ENCODE measurements at places on chromosomes 11 and 22. TPM values are rescaled to one million over a fixed set of nuclear protein-coding genes. Genes with fewer than 3 reads are reported as not detected.

GRCh38 chr11:67463680-67464410 is 5.2 kb downstream of the TMEM134 start:
- peaks cover 26% of the 10 kb centered on the region for H3K4me1 ChIP-seq
- no peaks in the 10 kb centered on the region for H3K36me3 ChIP-seq
- H3K27ac ChIP-seq: peak overlapping the region; percentile 75
- DNase-seq: no peak

GRCh38 chr22:41919357-41920224 is 4.7 kb upstream of the SHISA8 start:
- H3K4me3 ChIP-seq: no peak overlapping the region
- no peak overlapping the region for H3K27ac ChIP-seq
- DNase-seq: no peak
- no peaks in the 10 kb centered on the region for H3K36me3 ChIP-seq
- peaks cover 22% of the 10 kb centered on the region for H3K27me3 ChIP-seq

- no peak for DNase-seq
- no peak overlapping the region for H3K4me3 ChIP-seq
- no peak overlapping the region for H3K27ac ChIP-seq
- H3K4me1 ChIP-seq: peaks cover 20% of the 10 kb centered on the region
- peaks cover 25% of the 10 kb centered on the region for H3K36me3 ChIP-seq
- no peaks in the 10 kb centered on the region for H3K27me3 ChIP-seq
Observed at GRCh38 chr11:13717331-13717730, 48.9 kb downstream of the FAR1 start.

GRCh38 chr11:48081151-48082010 is 101.0 kb downstream of the PTPRJ start:
- no peaks in the 10 kb centered on the region for H3K27me3 ChIP-seq
- H3K36me3 ChIP-seq: peaks cover 2% of the 10 kb centered on the region
- peaks cover 29% of the 10 kb centered on the region for H3K4me1 ChIP-seq
- peak overlapping the region; percentile 50 for H3K4me3 ChIP-seq

- H3K27me3 ChIP-seq: no peaks in the 10 kb centered on the region
- H3K4me3 ChIP-seq: no peak overlapping the region
- peaks cover 36% of the 10 kb centered on the region for H3K4me1 ChIP-seq
- H3K36me3 ChIP-seq: no peaks in the 10 kb centered on the region
- no peak overlapping the region for H3K27ac ChIP-seq
- DNase-seq: no peak
Observed at GRCh38 chr11:130625578-130626306, 177.3 kb downstream of the ADAMTS15 start.

DNA sequence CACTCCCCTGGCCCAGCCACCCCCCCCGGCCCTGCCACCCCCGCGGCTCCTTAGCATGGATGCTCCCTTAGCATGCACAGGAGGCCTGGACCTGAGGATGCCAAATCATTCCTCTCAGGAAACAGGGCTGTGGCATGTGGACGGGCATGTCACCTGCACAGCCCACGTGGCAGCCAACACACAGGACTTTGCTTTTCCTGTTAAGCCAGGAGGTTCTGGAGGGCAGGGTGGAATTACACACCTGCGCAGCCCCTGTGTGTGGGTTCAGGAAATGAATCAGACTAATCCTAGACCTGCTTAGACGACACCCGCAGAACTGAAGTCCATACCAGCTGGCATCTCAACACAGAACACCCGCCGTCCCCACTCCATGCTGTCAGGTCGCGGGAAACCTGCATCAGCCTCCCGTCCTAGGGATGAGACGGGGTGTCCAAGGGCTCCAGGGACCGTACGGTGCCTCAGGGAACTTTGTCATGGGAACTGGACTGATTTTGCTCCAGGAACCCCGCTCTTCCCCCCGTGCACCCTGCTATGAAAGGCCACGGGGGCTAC is 10.2 kb downstream of the CERK start:
- no peak overlapping the region for H3K4me3 ChIP-seq
- H3K27me3 ChIP-seq: no peaks in the 10 kb centered on the region
- peaks cover 4% of the 10 kb centered on the region for H3K36me3 ChIP-seq
- no peak overlapping the region for H3K27ac ChIP-seq
- H3K4me1 ChIP-seq: peaks cover 28% of the 10 kb centered on the region

DNA sequence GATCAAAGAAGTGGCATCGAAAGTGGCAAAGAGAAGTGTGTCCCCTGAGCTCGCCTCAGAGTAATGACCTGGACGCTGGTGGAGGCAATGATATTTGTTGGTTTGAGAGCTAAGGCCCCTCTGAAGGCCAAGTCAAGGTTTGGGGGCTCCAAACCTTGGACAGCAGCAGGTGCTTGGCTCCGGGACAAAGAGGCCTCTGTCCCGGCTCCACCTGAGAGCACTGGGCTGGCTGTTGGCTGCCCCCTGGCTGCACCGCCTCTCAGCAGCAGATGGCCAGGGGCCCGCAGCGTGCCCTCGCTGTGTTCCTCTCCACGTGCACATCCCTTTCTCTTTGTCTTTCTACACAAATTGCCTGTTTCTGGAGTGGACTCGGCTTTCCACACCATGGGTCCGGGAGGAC is 301.3 kb downstream of the NTM start:
- no peak overlapping the region for H3K4me3 ChIP-seq
- H3K4me1 ChIP-seq: peaks cover 27% of the 10 kb centered on the region
- no peak overlapping the region for H3K27ac ChIP-seq
- H3K27me3 ChIP-seq: peaks cover 11% of the 10 kb centered on the region
- DNase-seq: no peak
- H3K36me3 ChIP-seq: no peaks in the 10 kb centered on the region

DNA sequence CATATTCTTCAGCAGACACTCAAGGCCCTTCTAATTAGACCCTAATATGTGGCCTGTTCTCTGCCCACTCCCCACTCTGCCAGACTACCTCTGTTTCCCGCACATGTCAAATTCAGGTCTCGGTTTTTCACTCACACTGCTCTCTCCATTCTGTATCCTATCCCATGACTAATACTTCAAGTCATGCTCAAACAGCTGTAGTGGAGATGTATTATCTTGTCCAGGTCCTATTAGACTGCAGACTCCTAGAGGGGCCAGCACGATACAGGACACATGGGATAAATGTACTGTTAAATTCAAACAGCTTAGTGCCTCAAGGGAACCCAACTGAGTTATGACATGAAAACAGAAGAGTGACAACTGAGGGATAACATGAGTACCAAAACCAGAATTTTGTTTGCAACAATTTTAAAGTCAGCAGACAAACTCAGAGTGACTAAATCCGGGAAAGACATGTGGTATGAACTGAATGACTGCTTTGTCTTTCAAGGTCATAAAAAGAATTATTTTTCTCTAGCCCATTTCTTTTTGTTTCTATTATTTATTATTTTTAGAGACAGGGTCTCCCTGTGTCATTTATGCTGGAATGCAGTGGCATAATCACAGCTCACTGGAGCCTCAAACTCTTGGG is 20.5 kb downstream of the ATP6V1E1 start:
- H3K4me3 ChIP-seq: no peak overlapping the region
- no peak overlapping the region for H3K27ac ChIP-seq
- H3K27me3 ChIP-seq: no peaks in the 10 kb centered on the region
- no peak for DNase-seq
- no peaks in the 10 kb centered on the region for H3K4me1 ChIP-seq
- H3K36me3 ChIP-seq: peaks cover 14% of the 10 kb centered on the region

DNA sequence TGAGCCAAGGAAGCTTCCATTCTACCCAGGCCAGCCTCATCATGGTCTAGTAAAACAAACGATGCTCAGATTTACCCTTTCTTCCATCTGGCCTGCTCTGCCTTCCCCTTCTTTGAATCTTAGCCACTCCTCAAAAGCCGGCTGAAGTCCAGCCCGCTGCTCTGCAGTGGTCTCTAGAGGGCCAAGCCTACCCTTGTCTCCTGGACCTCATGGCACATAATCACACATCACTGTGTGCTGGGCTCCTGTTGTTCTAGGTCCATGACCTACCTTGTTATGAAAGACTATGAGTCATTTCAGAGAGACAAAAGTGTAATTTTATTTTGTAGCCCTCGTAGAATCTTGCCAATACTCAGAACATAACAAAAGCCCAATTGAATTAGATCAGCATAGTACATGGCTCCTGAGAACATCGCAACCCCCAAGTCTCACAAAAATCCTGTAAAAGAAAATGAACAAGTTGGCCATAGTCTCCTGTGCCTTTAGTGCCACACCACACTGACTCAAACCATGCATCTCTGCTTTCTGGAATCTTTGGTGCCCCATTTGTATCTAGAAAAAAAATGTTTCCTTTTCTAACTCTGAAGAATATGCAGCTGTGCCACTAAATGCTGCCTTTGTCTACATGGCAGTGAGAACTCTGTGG is 192.7 kb downstream of the OPCML start:
- H3K27me3 ChIP-seq: peaks cover 3% of the 10 kb centered on the region
- H3K27ac ChIP-seq: no peak overlapping the region
- H3K4me1 ChIP-seq: no peaks in the 10 kb centered on the region
- H3K4me3 ChIP-seq: no peak overlapping the region
- no peaks in the 10 kb centered on the region for H3K36me3 ChIP-seq

- no peak for DNase-seq
- peaks cover 44% of the 10 kb centered on the region for H3K27me3 ChIP-seq
- no peak overlapping the region for H3K4me3 ChIP-seq
- H3K36me3 ChIP-seq: no peaks in the 10 kb centered on the region
- no peak overlapping the region for H3K27ac ChIP-seq
Observed at GRCh38 chr22:37101311-37102066, 8.0 kb downstream of the TMPRSS6 start.

- no peak overlapping the region for H3K4me3 ChIP-seq
- H3K27ac ChIP-seq: no peak overlapping the region
- no peaks in the 10 kb centered on the region for H3K27me3 ChIP-seq
- no peaks in the 10 kb centered on the region for H3K4me1 ChIP-seq
- H3K36me3 ChIP-seq: no peaks in the 10 kb centered on the region
Observed at GRCh38 chr11:41254966-41255365, 204.5 kb downstream of the LRRC4C start.

GRCh38 chr11:16860617-16861016 is 122.2 kb downstream of the C11orf58 start:
- no peak overlapping the region for H3K27ac ChIP-seq
- H3K4me3 ChIP-seq: no peak overlapping the region
- H3K4me1 ChIP-seq: peaks cover 10% of the 10 kb centered on the region
- no peaks in the 10 kb centered on the region for H3K36me3 ChIP-seq
- peaks cover 3% of the 10 kb centered on the region for H3K27me3 ChIP-seq
- no peak for DNase-seq

- peak; percentile 58 for DNase-seq
- peaks cover 80% of the 10 kb centered on the region for H3K4me1 ChIP-seq
- no peak overlapping the region for H3K4me3 ChIP-seq
- no peaks in the 10 kb centered on the region for H3K27me3 ChIP-seq
- H3K36me3 ChIP-seq: peaks cover 16% of the 10 kb centered on the region
- H3K27ac ChIP-seq: peak overlapping the region; percentile 90
Observed at GRCh38 chr11:76653674-76654284, 16.8 kb downstream of the LRRC32 start.

DNA sequence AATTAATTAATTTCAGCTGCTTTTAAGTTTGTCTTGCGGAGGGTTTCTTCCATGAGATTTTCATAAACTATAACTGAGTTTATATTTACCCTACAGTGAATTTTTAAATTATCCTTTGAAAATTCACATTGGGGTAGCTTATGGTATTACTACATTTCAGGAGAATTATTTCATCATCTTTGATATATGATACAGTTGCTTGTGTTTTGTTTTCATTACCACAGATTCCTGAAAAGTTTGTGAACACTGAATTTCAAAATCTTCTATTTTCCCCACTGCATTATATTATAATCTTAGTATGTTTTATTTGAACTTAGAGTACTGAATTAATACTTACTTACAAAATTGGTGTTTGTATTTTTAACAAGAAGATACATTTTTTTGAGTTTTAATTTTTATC is 24.4 kb downstream of the METTL15 start:
- peak overlapping the region; percentile 17 for H3K27ac ChIP-seq
- DNase-seq: no peak
- peaks cover 9% of the 10 kb centered on the region for H3K4me1 ChIP-seq
- H3K27me3 ChIP-seq: no peaks in the 10 kb centered on the region
- H3K36me3 ChIP-seq: peaks cover 11% of the 10 kb centered on the region
- no peak overlapping the region for H3K4me3 ChIP-seq

- no peaks in the 10 kb centered on the region for H3K4me1 ChIP-seq
- H3K27me3 ChIP-seq: peaks cover 26% of the 10 kb centered on the region
- H3K36me3 ChIP-seq: no peaks in the 10 kb centered on the region
- DNase-seq: no peak
- no peak overlapping the region for H3K4me3 ChIP-seq
- H3K27ac ChIP-seq: no peak overlapping the region
Observed at GRCh38 chr11:18769802-18770456, 21.7 kb downstream of the PTPN5 start.

DNA sequence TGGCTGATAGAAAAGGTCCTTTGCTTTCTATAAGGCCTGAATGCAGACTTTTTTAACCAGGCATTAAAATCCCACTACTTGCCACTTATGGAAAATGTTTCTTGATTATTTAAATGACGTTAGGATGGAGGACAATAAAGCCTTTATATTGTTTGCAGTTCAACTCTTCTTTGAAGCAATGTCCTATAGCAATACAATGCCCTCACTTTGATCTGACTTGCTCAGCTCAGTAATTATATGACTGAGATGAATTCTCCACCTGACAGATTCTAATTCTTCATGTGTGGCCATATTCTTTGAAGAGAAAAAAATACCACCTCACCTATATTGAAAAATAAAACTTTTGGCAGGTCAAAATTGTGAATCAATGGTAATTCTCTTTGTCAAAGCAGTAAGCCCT is 182.0 kb upstream of the MTMR2 start:
- peaks cover 55% of the 10 kb centered on the region for H3K4me1 ChIP-seq
- H3K27me3 ChIP-seq: no peaks in the 10 kb centered on the region
- no peak for DNase-seq
- no peaks in the 10 kb centered on the region for H3K36me3 ChIP-seq

- DNase-seq: no peak
- H3K36me3 ChIP-seq: no peaks in the 10 kb centered on the region
- no peak overlapping the region for H3K27ac ChIP-seq
- no peak overlapping the region for H3K4me3 ChIP-seq
Observed at GRCh38 chr11:96894587-96894986, 504.8 kb downstream of the JRKL start.

GRCh38 chr22:24510637-24511625 is 15.8 kb downstream of the UPB1 start:
- no peaks in the 10 kb centered on the region for H3K36me3 ChIP-seq
- H3K27me3 ChIP-seq: no peaks in the 10 kb centered on the region
- no peak overlapping the region for H3K4me3 ChIP-seq
- DNase-seq: peak; percentile 28
- peaks cover 29% of the 10 kb centered on the region for H3K4me1 ChIP-seq

GRCh38 chr11:59053387-59053786 is 32.7 kb upstream of the GLYATL1B start:
- no peaks in the 10 kb centered on the region for H3K36me3 ChIP-seq
- no peak overlapping the region for H3K27ac ChIP-seq
- H3K4me3 ChIP-seq: no peak overlapping the region
- H3K4me1 ChIP-seq: peaks cover 6% of the 10 kb centered on the region

- no peak overlapping the region for H3K4me3 ChIP-seq
- no peak for DNase-seq
- H3K36me3 ChIP-seq: no peaks in the 10 kb centered on the region
- H3K27ac ChIP-seq: no peak overlapping the region
- no peaks in the 10 kb centered on the region for H3K27me3 ChIP-seq
Observed at GRCh38 chr11:46235777-46236688, 41.4 kb upstream of the CREB3L1 start.

Gene APOA4
- total RNA-seq: not detected

Gene CBLIF
- total RNA-seq: not detected

Gene EFCAB6
- total RNA-seq: 1.1 TPM

Gene KCNJ1
- not detected for total RNA-seq

Gene TPBGL
- total RNA-seq: 0.74 TPM

Gene MAML2
- total RNA-seq: 19.0 TPM

Data from chondrocyte (in vitro differentiated cells).